HFFc6 (cell line): ENCODE measurements at places on chromosomes 11 and 22. TPM values are rescaled to one million over a fixed set of nuclear protein-coding genes. Genes with fewer than 3 reads are reported as not detected.

GRCh38 chr11:114279792-114280546 lies 16.2 kb upstream of the NNMT start:
- DNase-seq = peak; percentile 51

- no peak for DNase-seq
These were observed 247.3 kb downstream of the MN1 start for GRCh38 chr22:27554106-27554811.

Gene ZNF143
- 17.5 to 24.0 TPM (median 19.0 TPM) in 3 replicates for total RNA-seq

- peak; percentile 67 for DNase-seq
These were observed 27.4 kb upstream of the ST14 start for GRCh38 chr11:130131961-130132850.

Gene MAJIN
- not detected in 3 replicates for total RNA-seq

- no peak for DNase-seq
These were observed 161.8 kb downstream of the SOX6 start for GRCh38 chr11:16194566-16194965.

GRCh38 chr22:19351604-19352003 lies 60.1 kb upstream of the CLTCL1 start:
- no peak for DNase-seq

Gene SHISA8
- total RNA-seq = not detected in 3 replicates

GRCh38 chr11:21895686-21896085 lies 297.2 kb upstream of the ANO5 start:
- DNase-seq = no peak
